Osteocyte (in vitro differentiated cells): ENCODE measurements at places on chromosomes 16 and 17. TPM values are rescaled to one million over a fixed set of nuclear protein-coding genes. Genes with fewer than 3 reads are reported as not detected.

DNA sequence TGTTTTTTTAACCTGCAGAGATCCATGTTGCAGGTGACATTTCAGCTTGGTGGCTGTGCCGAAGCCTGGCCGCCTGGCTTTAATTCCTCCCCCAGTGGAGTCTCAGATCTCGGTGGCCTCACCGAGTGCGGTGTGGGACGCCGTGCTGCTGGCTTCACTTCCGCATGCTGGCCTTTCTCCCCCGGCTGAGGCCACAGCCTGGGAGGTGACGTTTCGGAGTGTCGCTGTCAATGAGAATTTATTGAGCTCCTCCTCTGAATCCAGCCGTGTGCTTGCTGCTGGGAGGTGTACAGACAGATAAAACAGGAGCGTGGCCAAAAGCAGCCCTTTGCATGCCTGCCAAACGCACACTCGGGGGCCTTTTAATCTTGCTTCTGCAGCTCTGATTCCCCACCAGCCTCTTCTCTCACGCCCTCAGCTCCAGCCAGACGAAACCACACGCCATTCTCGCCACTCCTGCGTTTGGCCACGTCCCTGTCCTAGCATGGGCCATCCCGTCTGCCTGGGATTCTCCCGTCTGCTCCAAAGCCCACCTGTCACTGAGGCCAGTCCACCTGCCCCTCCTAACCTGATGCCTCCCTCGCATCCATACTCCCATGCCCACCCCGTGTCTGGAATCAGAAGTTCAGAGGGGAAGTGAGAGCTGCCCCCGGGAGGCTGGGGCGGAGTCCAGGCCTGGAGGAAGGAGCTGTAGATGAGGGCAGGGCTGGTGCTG lies 3.6 kb downstream of the GSE1 start:
- no peak for DNase-seq

- DNase-seq: no peak
These were observed 139.3 kb downstream of the ANKFN1 start for GRCh38 chr17:56292578-56292977.

- DNase-seq: no peak
These were observed 1151.9 kb upstream of the GOT2 start for GRCh38 chr16:59886021-59886420.

- DNase-seq: no peak
These were observed 8.5 kb upstream of the ZFHX3 start for GRCh38 chr16:73056448-73056847.

GRCh38 chr16:10935226-10935915 lies 6.9 kb downstream of the DEXI start:
- DNase-seq: no peak

GRCh38 chr17:2957631-2958286 lies 105.6 kb downstream of the OR1D5 start:
- no peak for DNase-seq

- no peak for DNase-seq
These were observed at the start of gene TLCD2 for GRCh38 chr17:1709971-1710806. Gene TLCD2, minus strand, starts transcription at chr17:1710377. Its CDS starts 135 bp downstream, at chr17:1710242.

DNA sequence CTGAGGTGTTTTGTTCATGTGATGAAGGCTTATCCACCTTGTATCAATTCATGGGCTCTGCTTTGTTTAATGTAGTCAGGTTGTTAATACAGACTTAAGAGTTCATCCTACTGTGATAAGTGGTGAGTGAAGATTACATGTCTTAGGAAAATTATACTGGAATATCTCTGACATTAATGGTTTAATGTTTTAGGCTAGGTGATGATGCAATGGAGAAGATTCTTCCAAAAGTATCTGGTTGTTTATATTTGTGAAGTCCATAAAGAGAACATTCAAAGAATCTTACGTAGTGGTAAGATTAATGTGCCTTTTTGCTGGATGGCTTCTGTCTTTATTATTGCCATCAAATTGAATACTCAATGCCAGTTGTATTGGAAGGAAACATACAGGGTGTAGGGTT lies 236.4 kb downstream of the BCAS3 start:
- no peak for DNase-seq

- DNase-seq: no peak
These were observed 17.5 kb upstream of the CBX8 start for GRCh38 chr17:79814127-79814973.

GRCh38 chr17:46773221-46773605 lies 45.3 kb downstream of the WNT3 start:
- DNase-seq: no peak

DNA sequence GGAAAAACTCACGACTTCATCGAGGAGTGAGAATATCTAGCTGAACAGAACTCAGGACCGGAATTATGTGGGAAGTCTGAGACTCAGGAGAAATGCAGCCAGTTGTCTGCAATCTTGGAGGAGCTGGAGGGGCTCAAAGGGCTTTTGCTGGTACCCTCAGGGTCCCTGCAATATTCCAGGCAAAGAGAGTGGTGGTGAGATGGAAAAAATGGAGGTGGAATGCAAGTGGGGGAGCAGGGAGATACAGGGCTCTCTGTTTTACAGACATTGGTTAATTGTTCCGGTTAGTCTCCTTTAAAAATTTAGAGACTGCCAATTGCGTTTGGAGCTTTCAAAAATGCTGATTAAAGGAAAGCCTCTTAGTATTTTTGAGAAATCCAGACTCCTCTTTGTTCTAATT lies 18.2 kb upstream of the HP start:
- no peak for DNase-seq

The NOMO2 gene
- 142 and 143 TPM in 2 replicates for total RNA-seq

The RBFOX1 gene
- total RNA-seq: not detected in 2 replicates

The TMC7 gene
- 1.2 and 2.0 TPM in 2 replicates for total RNA-seq

The KRT9 gene
- total RNA-seq: 0.30 TPM in 1 of 2 replicates, not detected in the other

The CLEC19A gene
- not detected in 2 replicates for total RNA-seq
